ENCODE measurements at places on chromosomes 5 and 9. TPM values are rescaled to one million over a fixed set of nuclear protein-coding genes. Genes with fewer than 3 reads are reported as not detected.

DYNC2I2 gene
- total RNA-seq: 131 TPM

PCDHGB2 gene
- total RNA-seq: not detected

KIAA1958 gene
- total RNA-seq: 2.6 TPM

AFF4 gene
- total RNA-seq: 31.0 TPM

CCDC107 gene
- total RNA-seq: 27.5 TPM

PCDHGA11 gene
- total RNA-seq: not detected

IQGAP2 gene
- 2.6 TPM for total RNA-seq

TMED7 gene
- 52.4 TPM for total RNA-seq

SLC45A2 gene
- total RNA-seq: not detected

RNF180 gene
- total RNA-seq: 0.36 TPM

FKTN gene
- 5.2 TPM for total RNA-seq

NREP gene
- 1.9 TPM for total RNA-seq

CDC20B gene
- total RNA-seq: 0.07 TPM

IL3 gene
- not detected for total RNA-seq

CDHR2 gene
- total RNA-seq: 0.12 TPM

HTR1A gene
- total RNA-seq: not detected

BOD1 gene
- 67.8 TPM for total RNA-seq

CDKN2AIPNL gene
- total RNA-seq: 41.2 TPM

PPP2R2B gene
- total RNA-seq: 0.08 TPM

C5orf52 gene
- total RNA-seq: not detected

SEMA5A gene
- total RNA-seq: not detected

CERCAM gene
- 40.3 TPM for total RNA-seq

TMEM171 gene
- total RNA-seq: 6.6 TPM

BNC2 gene
- 6.2 TPM for total RNA-seq

TTC16 gene
- total RNA-seq: 0.03 TPM

CKS2 gene
- 389 TPM for total RNA-seq

FLT4 gene
- total RNA-seq: 4.4 TPM

SV2C gene
- not detected for total RNA-seq

NEUROG1 gene
- total RNA-seq: not detected

LRRC19 gene
- not detected for total RNA-seq

Data from A549 treated with Hydrocortisone at 1 μM for 4 hours (cell line).